Kidney capillary endothelial cell (primary cell): ENCODE measurements at places on chromosomes 2 and 18.

DNA sequence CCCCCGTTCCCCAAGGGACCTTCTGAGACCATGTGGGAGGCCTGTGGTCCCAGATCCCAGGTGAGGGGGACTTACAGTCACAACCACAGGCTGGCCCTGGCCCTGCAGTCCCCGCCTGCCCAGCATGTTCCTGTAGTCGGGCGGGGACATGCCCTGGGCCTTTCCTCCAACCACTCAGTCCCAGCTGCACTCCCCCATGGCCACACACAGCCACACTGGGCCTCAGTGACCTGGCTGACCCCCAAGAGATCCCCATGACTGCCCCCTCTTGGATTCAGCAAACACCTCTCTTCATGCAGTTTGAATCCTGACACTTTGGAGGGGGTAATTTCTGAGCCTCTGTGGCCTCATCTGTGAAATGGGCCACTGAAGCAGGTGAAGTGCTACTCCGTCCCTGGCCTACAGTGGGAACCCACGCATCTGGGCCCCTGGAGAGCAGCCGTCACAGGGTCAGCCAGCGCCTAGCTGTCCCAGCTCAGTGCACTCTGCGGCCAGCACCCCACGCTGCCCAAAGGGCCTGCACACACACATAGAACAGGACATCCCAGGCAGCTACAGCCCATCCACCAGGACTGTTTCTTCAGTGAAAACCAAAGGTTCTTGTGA, 12.7 kb upstream of the ARHGEF4 start:
- no peak for DNase-seq

- DNase-seq, result no peak
These were observed 18.8 kb upstream of the EPHA4 start for GRCh38 chr2:221590861-221591365.

- no peak for DNase-seq
These were observed 73.5 kb downstream of the ANTXR1 start for GRCh38 chr2:69086466-69086865.

- DNase-seq, result no peak
These were observed 17.5 kb upstream of the FAHD2A start for GRCh38 chr2:95384854-95385569.

GRCh38 chr2:182729710-182730339, 13.8 kb downstream of the DNAJC10 start:
- no peak for DNase-seq

GRCh38 chr18:49494660-49495059, 7.6 kb upstream of the C18orf32 start:
- DNase-seq, result no peak

DNA sequence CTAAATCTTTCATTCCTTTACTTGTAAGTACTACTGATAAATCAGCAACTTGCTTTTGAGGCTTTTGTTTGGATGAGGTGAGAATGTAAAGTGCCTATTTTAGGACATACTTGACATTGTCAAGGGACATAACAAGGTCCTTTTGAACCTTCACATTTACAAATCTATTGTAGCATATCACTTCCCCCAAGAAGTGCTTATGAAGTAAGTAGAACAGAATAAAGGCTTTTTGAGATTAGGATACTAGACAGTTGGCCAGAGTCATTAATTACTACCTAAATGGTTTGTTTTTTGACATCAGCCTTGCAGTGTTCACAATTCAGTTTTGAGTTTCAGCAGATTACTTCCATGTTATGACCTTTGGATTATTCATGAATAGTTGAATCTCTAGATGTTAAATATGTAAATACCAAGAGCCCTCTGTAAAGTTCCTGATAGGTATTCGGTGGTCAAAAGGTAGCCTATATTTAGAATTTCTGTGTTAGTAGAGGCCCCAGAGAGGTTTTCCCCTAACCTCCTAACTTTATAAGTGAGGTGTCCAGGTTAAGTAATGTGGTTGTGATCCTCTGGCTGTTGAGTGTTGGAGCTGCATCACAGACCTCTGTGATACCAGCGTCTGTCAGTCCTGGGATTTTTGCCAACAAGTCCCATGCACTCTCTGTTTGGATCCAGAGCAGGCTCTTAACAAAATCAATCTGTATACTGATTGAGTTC, 67.2 kb downstream of the LCLAT1 start:
- DNase-seq, result no peak

GRCh38 chr2:133600266-133600928, 32.1 kb upstream of the NCKAP5 start:
- no peak for DNase-seq

GRCh38 chr2:126657148-126657635, 1.2 kb downstream of the GYPC start:
- DNase-seq, result peak; percentile 76

GRCh38 chr18:66674286-66674685, 70.4 kb upstream of the CDH19 start:
- no peak for DNase-seq

DNA sequence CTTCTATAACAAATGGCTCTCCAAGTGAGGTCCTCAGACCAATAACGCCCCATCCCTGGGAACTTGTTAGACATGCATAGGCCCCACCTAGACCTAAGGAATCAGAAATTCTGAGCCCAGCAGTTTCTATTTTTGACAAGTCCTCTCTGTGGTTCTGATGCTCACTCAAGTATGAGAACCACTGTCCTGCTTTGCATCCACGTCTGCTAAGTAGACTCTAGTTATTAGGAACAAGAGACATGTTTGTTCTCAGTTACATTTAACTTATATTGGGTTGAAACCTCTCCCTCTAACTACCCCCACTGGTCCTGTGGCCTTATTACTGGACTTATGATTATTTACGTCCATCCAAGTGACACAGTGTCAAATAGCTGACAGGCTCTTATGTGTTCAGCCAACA, 70.3 kb downstream of the TMEM17 start:
- DNase-seq, result no peak

GRCh38 chr2:135800513-135801460, 36.2 kb downstream of the LCT start:
- no peak for DNase-seq

- no peak for DNase-seq
These were observed 162.7 kb upstream of the SALL3 start for GRCh38 chr18:78816916-78817315.

- DNase-seq, result no peak
These were observed 334.1 kb upstream of the FAM98A start for GRCh38 chr2:33933203-33933602.

- no peak for DNase-seq
These were observed 109.2 kb upstream of the GPC1 start for GRCh38 chr2:240326246-240326645.

DNA sequence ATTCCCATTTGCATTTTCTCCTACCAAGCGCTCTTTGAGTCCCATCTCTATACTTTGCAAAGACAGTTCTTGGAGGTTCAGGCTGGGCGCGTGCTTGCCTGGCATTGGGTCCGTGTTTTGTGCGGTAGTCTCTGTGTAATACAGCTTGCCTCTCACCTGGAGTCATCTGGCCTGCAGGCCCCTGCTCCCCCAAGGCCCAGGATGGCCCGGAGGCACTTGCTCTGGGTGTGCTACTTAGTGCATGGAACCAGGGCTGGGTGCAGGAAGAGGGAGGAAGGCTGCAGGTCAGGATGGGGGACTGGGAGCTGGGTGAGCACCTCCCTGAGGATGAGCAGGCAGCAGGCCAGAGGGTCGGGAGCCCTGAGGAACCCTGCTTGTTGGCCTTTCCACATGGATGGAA, 220.9 kb downstream of the LDLRAD4 start:
- no peak for DNase-seq

DNA sequence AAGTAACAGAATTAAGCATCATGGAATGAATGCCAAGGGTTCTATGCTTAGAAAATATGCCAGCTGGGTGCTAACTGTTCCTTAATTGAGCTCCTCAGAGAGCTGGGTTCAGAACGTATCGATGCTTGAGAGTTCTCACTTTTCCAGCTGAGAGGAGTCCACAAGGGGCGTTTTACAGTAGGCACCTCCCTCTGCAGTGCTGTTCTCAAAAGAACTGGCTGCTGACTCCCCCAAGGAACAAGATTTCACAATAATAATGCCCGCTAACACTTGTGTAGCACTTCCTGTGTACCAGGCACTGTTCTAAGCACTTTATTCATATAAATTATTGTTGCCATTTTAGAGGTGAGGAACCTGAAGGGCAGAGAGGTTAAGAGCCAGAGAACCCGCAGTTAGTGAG, 18.1 kb upstream of the TMEM237 start:
- DNase-seq, result no peak

DNA sequence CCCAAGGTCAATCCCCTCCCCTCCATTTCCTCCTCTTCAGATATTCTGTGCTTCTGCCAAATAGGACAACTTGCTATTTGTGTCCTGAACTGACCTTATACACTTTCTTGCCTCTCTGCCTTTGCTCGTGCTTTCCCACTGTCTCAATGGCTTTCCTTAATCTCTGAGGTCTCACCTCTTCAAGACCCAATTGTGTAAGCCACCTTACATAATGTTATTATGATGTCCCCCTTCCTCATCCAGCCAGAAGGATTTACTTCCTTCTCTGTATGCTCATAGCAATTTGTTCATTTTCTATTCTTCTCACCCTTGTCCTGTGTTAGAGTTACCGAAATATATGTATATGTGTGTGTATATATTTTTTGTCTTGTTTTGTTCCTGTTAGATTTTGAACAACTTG, 26.9 kb upstream of the DARS1 start:
- no peak for DNase-seq

DNA sequence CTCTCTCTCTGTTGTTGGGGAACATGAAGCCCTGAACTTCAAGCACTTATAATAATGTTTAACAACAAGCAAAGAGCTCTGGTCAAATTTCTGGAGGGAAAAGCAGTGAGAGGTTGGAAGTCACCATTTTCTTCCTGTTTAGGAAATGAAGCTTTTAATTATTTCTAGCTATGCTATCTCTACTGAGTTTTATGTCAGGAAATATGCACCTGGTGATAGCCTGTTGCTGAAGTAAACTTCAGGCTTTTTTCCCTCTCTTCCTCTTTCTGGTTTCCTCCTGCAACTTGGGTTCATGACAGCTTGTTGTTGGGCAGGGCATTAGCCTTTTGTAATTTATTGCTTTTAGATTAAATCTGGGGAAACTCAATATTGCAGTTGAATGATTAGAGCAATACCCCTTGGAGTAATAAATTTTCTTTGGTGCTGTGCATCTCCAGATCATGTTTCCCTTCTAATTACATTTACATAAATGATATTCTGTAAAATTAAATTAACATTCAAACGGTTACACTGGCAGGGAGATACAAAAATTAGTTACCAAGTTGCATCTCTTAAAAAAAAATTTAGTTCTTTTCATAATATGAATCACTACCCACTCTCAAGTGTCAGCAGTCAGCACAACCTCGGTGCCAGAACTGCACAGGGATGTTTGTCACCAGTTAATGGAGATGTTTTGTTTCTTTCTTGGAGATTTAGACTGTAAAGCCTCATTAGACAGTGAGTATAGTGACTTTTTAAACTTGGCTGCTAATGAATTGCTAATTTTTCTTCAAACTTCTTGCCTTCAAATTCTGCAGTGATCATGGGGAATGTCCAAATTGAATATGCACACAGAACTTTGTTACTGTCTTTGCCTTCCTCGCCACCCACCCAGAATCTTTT, 466.6 kb upstream of the ETAA1 start:
- no peak for DNase-seq

- DNase-seq, result no peak
These were observed 170.7 kb downstream of the CTIF start for GRCh38 chr18:48709371-48710062.

DNA sequence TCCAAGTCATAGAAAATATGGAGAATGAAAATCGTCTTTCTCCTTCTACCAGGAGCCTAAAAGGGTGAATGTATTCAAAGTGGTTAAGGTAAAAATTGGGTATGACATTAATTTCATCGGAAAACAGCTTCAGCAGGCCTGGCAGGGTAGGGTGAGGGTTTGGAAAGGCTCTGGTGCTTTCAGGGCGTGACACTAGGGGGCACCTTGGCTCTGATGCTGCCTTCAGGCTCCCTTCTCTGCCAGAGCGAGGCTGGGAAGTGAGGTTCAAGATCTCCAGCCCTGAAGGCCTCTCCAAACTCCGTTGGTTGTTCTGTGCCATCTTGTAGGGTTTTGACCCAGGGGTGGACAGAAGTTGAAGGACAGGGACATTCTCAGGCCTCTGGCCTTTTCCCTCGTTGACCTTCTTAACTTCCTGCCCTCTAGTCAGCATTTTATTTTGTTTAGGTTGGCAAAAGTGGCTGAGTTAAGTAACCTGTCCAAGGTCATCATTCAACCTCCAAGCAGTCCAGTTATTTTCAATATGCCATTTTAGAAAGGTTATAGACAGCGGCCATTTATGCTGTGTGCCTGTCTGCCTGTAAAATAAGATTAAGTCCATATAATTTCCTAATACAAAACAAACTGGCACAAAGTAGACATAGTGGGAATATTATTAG, 40.3 kb downstream of the EML6 start:
- no peak for DNase-seq

GRCh38 chr2:228917220-228917619, 353.9 kb downstream of the PID1 start:
- DNase-seq, result no peak

- no peak for DNase-seq
These were observed 98.6 kb downstream of the SLC4A10 start for GRCh38 chr2:161722547-161723503.

DNA sequence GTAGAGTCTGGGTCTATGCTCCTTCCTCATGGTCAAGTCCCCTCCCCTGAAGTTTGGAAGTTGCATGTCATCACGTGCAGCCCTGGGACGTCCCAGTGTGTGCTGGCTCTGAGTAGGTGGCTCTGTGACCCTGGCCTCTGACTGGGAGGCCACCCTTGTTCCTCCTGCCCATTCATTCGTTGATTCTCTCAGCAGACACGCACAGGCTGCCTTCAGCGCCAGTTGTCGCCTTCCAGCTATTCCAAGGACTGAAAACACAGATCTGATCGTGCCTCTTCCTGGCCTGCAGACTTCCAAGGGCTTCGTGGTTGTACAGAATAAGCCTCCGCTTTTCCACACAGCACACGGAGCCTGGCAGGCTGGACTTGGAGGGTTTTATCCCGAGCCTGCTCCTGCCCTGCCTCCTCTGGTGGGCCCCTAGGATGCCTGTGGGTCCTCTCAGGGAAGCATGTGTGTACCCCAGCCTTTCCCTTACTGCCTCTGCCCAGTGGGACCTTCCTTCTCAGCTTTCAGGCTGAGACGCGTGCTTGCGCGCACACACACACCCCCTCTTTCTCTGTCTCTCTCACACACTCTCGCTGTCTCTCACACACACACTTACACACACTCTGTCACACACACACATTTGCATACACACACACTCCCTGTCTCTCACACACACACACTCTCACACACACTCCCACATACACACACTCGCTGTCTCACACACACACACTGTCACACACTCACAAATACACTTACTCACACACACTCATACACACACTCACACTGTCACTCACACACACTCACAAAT, 17.7 kb downstream of the SH3BP4 start:
- no peak for DNase-seq

GRCh38 chr18:21177822-21178221, 64.2 kb upstream of the GREB1L start:
- DNase-seq, result no peak

- no peak for DNase-seq
These were observed 2.4 kb upstream of the ASB1 start for GRCh38 chr2:238424313-238424700.

GRCh38 chr18:46642561-46642960, 14.5 kb downstream of the LOXHD1 start:
- DNase-seq, result no peak
